ENCODE measurements at places on chromosomes 2 and 18.

GRCh38 chr18:1593091-1593490 lies 688.4 kb downstream of the ADCYAP1 start:
- no peak for DNase-seq

DNA sequence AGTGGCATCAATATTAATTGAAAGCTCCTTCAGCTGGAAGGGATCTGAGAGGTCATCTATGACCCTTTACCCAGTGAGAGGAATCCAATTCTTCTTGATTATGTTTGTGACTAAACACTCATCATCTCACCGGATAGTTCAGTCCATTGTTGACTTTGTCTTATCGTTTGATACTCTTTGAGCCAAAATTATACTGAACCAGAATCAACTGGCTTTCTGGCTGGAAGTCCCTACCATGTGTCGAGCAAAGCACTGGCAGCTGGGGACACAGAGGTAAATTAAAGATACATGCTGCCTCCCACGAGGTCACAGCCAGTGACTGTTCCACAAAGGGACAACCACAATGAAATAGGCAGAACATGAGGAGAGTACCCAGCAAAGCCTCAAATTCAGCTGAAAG lies 91.4 kb upstream of the FHL2 start:
- DNase-seq, result no peak

- DNase-seq, result no peak
Observed at GRCh38 chr2:84293791-84294380, 165.2 kb downstream of the SUCLG1 start.

DNA sequence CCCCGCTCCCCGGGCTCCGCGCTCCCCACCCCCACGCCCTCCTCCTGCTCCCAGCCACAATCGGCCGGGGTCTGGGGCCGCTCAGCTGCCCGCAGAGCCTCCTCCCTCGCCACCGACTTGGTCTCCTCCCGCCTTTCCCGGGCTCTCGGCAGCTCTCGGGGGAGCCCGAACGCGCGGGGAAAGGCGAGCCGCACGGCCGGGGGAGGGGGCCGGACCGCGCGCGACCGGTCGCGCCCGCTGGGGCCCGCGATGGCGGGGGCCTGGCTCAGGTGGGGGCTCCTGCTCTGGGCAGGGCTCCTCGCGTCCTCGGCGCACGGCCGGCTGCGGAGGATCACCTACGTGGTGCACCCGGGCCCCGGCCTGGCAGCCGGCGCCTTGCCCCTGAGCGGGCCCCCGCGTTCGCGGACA lies 327 bp downstream of the LTBP1 start:
- no peak for DNase-seq

GRCh38 chr2:119599384-119599783 lies 55.1 kb downstream of the CFAP221 start:
- DNase-seq, result no peak

GRCh38 chr2:179349670-179350303 lies 85.2 kb upstream of the SESTD1 start:
- DNase-seq, result no peak

DNA sequence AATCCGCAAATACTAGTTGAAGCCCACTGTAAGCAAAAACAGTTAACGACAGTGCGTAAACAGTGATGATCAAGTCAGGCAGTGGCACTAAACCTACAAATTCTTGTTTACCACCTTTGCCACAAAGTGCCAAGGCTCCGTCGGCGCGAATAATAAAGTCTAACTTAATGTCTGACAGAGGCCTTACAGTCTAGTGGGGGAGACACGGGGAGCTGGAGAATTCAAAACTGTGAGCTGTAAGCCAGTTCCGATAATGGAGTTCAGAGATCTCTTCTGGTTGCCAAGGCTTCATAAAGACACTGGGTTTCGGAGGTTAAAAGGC lies 284 bp upstream of the EXOC6B start:
- no peak for DNase-seq

DNA sequence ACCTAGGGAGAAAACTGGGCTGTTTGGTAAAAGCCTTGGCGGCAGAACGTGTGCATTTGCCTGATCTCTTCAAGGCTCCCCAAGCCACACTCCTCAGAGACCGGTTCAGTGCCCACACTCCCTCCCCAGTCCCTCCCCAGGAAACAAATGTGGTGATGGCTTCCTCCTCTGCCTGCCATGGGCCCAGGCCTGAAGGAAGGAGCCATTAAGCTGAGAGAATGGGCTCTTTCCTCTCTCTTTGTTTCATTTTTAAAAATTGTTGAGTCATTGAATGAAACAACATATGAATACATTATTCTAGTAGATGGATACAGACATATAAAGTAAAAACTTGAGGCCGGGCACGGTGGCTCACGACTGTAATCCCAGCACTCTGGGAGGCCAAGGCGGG lies 50.6 kb upstream of the YWHAQ start:
- no peak for DNase-seq

DNA sequence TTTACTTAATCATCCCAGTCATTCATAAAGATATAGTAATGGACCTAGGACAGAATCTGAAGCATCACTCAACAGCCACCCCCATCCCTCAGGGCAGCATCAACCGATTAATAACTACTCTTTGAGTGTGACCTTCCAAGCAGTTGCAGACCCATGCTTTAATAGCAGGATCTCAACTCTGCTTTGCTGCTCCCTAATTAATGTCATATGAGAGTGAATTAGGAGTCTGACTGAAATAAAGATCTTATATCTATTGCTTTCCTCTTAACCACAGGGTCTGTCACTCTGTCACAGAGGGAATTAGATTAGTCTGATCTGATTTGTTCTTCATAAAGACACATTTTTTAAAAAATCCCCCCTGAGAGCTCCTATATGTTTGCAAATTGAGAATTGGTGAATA lies 46.1 kb upstream of the LRP1B start:
- no peak for DNase-seq

DNA sequence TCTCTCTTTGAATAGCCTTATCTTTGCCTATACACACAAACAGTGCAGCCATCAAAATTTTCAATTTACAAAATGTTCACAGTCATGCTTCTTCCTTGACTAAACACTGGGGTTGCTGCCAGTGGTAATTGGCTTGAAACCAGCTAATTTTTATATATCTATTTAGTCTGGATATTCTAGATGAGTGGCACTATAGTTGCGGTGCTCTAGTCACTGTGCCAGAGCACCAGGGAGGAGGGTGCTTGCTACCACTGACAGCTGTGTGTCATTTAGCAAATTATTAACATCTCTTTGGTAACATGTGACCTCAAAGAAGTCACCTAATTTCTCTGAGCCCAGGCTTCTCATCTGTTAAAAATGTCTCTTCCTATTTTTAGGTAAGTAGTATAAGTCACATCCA lies 130.4 kb downstream of the MEIS1 start:
- DNase-seq, result no peak

- no peak for DNase-seq
Observed at GRCh38 chr2:20207051-20207450, 17.9 kb downstream of the SDC1 start.

DNA sequence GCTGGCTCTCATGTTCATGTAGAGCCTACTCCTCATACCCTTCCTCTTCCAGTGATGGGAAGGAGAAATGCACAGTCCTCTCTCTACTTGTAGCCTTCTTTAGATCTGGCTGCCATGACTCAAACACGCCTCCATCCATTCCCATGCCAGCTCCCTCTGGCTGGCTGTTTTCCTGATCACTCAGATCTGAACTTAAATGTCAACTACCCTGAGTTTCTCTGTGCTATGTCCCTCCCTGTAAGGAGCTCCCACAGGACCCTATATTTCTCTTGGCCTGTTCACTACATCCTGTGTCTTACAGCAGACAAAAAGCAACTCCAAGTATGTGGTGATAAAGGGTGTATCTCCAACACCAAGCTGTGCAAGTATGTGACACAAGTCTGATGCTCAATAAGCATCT lies 152.4 kb downstream of the TCF4 start:
- no peak for DNase-seq

- DNase-seq, result no peak
Observed at GRCh38 chr2:69637923-69638322, 5.6 kb downstream of the AAK1 start.

DNA sequence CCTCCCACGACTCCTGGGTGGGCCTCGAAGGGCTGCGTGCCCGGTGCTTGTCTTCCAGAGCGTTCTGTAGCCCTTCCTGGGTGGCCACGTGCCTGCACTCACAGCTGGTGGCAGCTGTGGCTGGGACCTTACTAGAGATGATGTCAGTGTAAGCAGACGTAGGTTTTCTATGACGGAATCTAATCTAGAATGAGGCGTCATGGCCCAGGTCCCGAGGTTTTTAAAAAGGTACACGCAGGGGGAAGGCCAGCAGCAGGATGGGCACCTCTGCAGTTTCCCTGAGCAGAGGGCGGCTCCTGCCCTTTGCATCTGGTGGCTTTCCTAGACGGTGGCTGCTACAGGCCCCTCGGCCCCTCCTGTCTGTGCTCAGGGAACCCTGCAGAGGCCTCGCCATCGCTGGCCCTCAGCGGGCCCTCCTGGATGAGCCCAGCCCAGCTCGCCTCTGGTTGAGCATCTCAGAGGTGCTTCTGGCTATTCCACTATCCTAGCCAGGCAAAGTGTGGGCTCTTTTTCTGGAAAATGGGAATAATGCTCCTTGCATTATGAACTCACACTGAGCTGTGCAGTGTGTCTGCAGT lies 49.6 kb upstream of the PXDN start:
- no peak for DNase-seq

DNA sequence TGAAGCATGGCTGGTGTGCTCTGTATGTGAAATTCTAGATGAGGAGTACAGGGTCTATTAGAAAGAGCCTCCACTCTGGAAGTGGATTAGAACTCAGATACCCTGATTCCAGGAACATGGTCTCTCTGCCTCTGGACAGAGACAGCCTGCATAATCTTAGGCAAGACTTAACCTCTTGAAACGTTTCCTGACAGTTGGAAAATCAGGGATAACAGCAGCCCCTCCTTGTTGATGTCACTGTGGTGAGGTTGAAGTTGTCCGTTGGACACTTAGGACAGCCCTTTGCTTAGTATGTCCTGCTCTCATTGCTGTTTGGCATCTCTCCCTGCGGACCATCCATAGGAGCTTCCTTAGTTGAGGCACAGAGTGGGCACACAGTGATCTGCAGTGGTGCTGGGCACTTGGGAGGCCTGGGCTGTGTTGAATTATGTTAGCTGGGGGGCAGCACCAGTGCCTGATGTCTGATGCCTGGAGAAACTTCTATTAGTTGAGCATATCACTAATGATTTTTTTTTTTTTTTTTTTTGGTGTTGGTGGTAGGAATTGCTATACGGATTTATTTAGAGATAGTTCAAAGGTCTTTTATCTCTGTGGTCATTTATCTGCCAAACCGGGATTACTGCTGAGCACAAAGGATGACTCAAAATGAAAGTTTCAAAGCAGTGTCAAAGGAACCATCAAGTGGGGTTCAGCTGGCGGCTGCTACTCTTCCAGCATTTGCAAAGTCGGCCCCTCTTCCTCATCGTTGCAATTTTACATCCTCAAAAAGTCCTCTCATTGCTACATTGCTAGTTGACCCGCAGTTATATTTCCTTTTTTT lies 28.8 kb downstream of the SETBP1 start:
- no peak for DNase-seq

- DNase-seq, result no peak
Observed at GRCh38 chr2:241636182-241637017, 558 bp downstream of the THAP4 start.
